Chondrocyte (in vitro differentiated cells): ENCODE measurements at places on chromosomes 16 and 17. TPM values are rescaled to one million over a fixed set of nuclear protein-coding genes. Genes with fewer than 3 reads are reported as not detected.

DNA sequence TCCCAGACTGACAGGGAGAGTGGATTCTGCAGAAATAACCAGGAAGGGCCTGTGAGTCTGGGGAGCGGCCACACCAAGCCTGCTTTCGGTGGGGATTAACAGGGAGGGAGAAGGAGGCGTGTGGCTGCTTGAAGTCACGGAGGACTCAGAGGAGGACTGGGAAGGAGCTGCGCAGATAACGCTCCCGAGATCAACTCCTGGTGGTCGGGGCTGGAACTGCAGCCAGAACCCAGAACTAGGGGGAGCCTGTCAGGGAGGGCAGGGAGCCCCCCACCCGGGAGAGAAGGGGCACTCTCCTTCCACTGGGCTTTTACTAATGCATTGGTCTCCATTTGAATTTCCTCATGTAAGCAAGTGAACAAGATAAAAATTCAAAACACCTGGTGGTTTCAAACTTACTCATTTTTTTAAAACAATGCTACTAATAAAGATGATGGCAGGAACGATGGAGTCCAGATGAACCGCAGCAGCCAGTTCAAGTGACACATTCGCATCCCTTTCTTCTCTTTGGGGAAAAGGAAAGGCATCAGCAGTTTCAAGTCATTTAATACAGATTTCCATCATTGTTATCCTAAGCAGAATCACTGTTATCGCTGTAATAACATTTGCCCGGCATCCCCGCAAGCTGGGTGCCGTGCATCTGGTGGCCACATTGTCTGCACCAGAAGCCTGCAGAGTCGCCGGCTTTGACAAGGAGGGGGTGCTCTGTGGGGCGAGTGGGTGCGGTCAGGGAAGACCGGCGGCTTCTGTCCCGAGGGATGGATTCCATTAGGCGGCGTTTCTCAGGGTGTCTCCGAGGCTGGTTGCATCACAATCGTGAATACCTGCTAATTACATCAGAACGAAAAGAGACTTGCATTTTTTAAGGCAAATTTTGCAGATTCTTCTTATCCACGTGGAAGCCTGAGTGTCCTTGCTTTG is 183.0 kb downstream of the FOXL1 start:
- no peaks in the 10 kb centered on the region for H3K27me3 ChIP-seq
- peak overlapping the region; percentile 8 for H3K27ac ChIP-seq
- no peaks in the 10 kb centered on the region for H3K36me3 ChIP-seq
- H3K4me1 ChIP-seq = peaks cover 27% of the 10 kb centered on the region
- DNase-seq = no peak

SLFN12 gene
- total RNA-seq = 10.5 to 19.2 TPM (median 13.1 TPM) in 3 replicates

- H3K4me3 ChIP-seq = no peak overlapping the region
- H3K36me3 ChIP-seq = peaks cover 3% of the 10 kb centered on the region
- peak overlapping the region; percentile 89 for H3K27ac ChIP-seq
- H3K27me3 ChIP-seq = no peaks in the 10 kb centered on the region
Observed at GRCh38 chr17:14061666-14062560, 7.4 kb upstream of the COX10 start.

GRCh38 chr16:4882633-4883285 is 35.5 kb downstream of the UBN1 start:
- DNase-seq = no peak
- H3K36me3 ChIP-seq = peaks cover 45% of the 10 kb centered on the region
- no peak overlapping the region for H3K4me3 ChIP-seq
- H3K27me3 ChIP-seq = no peaks in the 10 kb centered on the region

- H3K36me3 ChIP-seq = no peaks in the 10 kb centered on the region
- H3K27ac ChIP-seq = peak within 1 kb of the TSS; percentile 90
- H3K4me1 ChIP-seq = peaks cover 51% of the 10 kb centered on the region
- no peak for DNase-seq
- H3K27me3 ChIP-seq = peaks cover 18% of the 10 kb centered on the region
Observed at GRCh38 chr16:17470908-17471718, at the start of gene XYLT1. Gene XYLT1, minus strand, starts transcription at chr16:17470960. Its CDS starts 164 bp downstream, at chr16:17470796.

- no peak for DNase-seq
- peaks cover 46% of the 10 kb centered on the region for H3K4me1 ChIP-seq
- H3K27ac ChIP-seq = peak overlapping the region; percentile 68
- H3K36me3 ChIP-seq = peaks cover 65% of the 10 kb centered on the region
Observed at GRCh38 chr16:64974381-64974780, 147.5 kb downstream of the CDH11 start.

DNA sequence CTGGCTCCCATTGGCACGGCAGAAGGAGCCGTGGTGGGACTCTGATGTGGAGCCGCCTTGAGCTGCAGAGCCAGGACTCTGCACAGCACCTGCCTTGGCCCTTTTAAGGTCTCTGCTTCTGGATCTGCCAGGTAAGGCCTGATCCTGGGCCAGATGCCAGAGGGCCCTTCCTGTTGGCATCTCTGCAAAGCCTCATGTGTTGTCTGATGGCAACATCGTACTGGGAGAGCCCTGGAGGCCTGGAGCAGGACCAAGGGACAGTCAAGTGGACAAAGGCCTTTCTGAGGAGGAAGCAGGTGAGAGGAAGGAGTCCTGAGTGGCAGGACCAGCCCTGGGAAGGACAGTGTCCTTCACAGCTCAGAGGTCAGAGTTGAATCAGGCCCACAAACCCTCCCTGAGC is 26.1 kb downstream of the SOCS1 start:
- no peak for DNase-seq
- peaks cover 2% of the 10 kb centered on the region for H3K27me3 ChIP-seq
- no peaks in the 10 kb centered on the region for H3K4me1 ChIP-seq
- H3K36me3 ChIP-seq = no peaks in the 10 kb centered on the region
- H3K27ac ChIP-seq = no peak overlapping the region
- no peak overlapping the region for H3K4me3 ChIP-seq

DNA sequence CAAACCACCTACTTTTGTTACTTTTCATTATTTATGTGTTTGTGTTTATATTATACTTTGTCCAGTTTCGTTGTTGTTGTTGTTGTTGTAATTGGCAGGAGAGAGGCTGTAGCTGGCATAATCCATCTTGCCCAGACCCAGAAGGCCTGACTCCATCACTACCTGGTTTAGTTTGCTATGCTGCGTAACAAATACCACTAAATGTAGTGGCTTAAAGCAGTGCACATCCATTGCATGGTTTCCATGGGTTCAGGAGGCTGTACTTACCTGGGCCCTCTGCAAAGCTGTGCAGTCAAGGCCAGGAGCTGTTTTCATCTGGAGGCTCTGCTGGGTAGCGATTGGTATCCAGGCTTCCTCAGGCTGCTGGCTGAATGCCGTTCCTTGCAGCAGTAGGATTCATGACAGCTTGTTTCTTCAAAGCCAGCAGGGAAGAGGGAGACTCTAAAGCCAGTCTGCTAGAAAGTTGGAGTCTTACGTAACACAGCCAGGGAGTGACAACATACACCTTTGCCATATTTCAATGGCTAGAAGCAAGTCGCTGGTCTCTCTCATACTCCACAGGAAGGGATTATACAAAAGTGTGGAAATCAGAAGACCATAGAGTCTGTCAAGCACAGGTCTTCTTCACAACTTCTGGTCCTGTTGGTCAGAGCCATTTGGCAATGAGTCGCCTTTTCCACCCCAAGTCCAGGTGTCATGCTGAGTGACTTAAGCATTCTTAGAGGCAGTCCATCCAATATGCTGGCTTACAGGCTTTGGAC is 41.1 kb downstream of the TNRC6C start:
- H3K4me3 ChIP-seq = no peak overlapping the region
- no peaks in the 10 kb centered on the region for H3K27me3 ChIP-seq
- H3K4me1 ChIP-seq = peaks cover 33% of the 10 kb centered on the region

- H3K27me3 ChIP-seq = no peaks in the 10 kb centered on the region
- peaks cover 17% of the 10 kb centered on the region for H3K4me1 ChIP-seq
- no peak overlapping the region for H3K4me3 ChIP-seq
- H3K27ac ChIP-seq = no peak overlapping the region
- peaks cover 1% of the 10 kb centered on the region for H3K36me3 ChIP-seq
Observed at GRCh38 chr16:67179421-67180080, 4.2 kb downstream of the MATCAP1 start.

GRCh38 chr17:76995387-76996105 is 127.3 kb downstream of the MGAT5B start:
- no peaks in the 10 kb centered on the region for H3K36me3 ChIP-seq
- H3K27me3 ChIP-seq = peaks cover 35% of the 10 kb centered on the region
- no peak overlapping the region for H3K4me3 ChIP-seq
- H3K27ac ChIP-seq = no peak overlapping the region
- DNase-seq = peak; percentile 58

SERPINF2 gene
- 0.15 to 0.24 TPM (median 0.15 TPM) in 3 replicates for total RNA-seq

- no peaks in the 10 kb centered on the region for H3K36me3 ChIP-seq
- H3K4me3 ChIP-seq = peak overlapping the region; percentile 33
- H3K27me3 ChIP-seq = no peaks in the 10 kb centered on the region
- peak overlapping the region; percentile 77 for H3K27ac ChIP-seq
- no peak for DNase-seq
- H3K4me1 ChIP-seq = peaks cover 21% of the 10 kb centered on the region
Observed at GRCh38 chr17:41792845-41793783, 6.6 kb upstream of the JUP start.

DNA sequence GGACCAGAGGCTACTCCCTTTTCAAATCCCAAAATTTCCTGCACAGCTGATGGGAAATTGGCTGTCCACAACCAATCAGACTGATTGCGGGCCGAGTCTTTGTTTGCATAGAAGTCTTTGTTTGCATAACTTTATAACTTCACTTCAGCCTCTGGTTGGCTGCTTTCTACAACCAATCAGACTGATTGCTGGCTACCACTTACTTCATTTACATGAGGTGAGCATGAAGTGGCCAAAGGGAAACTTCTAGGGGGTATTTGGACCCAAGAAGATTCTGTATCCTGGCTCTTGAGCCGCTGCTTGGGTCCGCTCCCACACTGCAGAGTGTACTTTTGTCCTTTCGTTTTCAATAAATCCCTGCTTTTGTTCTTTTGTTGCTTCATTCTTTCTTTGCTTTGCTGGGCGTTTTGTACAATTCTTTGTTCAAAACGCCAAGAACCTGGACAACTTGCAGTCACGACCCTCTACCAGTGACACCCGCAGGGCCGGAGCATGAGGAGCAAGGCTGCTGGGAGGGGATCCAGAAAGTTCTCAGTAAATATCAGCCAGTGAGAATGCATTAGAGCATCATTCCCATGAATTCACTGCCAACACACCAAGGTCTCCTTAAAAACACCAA is 67.5 kb downstream of the IQCK start:
- H3K36me3 ChIP-seq = no peaks in the 10 kb centered on the region
- H3K4me1 ChIP-seq = no peaks in the 10 kb centered on the region
- no peak overlapping the region for H3K4me3 ChIP-seq
- no peaks in the 10 kb centered on the region for H3K27me3 ChIP-seq
- no peak for DNase-seq
- no peak overlapping the region for H3K27ac ChIP-seq

DNA sequence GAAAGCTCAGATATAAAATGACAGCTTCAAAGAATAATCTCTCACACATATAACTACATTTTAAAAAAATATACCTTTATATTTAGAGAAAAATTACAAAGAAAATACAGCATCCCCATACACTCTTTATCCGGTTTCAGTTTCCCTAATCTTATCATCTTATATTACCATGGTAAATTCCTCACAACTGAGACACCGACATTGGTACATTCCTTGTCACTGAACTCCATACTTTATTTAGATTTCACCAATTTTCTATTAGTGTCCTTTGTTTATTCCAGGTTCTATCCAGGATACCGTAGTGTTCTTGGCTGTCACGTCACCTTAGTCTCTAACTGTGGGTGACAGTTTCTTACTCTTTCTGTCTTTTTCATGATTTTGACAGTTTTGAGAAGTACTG is 22.0 kb upstream of the ABCA10 start:
- H3K36me3 ChIP-seq = no peaks in the 10 kb centered on the region
- no peak overlapping the region for H3K27ac ChIP-seq
- H3K4me1 ChIP-seq = peaks cover 4% of the 10 kb centered on the region
- DNase-seq = no peak

DNA sequence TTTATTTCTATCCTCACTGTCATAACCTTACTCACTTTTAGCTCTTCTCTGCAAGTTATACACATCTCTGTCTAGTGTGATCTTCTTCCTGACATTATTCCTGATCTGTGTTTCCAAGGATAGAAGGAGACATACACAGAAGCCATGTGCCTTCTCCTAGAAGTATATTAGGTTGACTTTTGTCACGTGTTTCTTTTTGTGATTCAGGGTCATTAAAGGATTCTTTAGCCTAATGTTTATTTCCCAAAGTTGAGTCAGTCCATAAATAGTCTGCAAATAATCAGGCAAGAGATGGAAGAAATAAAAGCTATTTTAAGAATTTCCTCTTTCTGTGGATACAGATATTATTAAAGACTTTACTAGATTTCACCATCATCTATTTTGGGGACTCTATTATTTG is 214.1 kb upstream of the GOT2 start:
- DNase-seq = no peak
- no peak overlapping the region for H3K27ac ChIP-seq
- H3K4me1 ChIP-seq = no peaks in the 10 kb centered on the region
- no peak overlapping the region for H3K4me3 ChIP-seq
- peaks cover 6% of the 10 kb centered on the region for H3K27me3 ChIP-seq

LGALS9B gene
- total RNA-seq = not detected in 3 replicates

DNA sequence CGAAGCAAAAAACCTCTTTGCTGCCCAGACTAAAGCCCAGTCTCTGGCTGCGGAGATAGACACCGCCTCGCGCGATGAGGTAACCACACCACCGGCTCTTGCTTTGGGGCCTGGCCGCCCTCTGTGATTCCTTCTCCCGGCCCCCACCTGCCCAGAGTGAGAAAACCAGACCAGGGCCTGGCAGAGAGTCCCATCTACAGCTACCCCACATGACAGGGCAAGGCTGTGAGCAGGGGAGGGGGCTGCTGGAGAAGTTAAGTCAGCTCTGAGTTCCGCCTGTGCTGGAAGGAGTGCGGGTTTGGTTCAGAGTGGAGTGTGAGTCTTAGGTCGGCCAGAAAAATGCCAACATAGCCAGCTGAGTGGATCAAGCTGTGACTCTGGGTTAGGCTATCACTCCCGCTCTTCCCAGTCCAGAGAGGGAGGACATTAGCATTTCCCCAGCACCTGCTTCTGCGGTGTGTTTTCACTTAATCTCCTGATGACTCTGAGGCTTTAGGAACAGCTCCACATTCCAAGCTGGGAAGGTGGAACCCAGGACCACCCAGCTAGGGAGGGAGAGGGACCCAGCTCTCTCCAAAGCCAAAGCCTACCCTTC is 139.0 kb downstream of the RAB11FIP4 start:
- H3K27ac ChIP-seq = no peak overlapping the region
- H3K4me3 ChIP-seq = no peak overlapping the region
- H3K4me1 ChIP-seq = peaks cover 27% of the 10 kb centered on the region
- peak; percentile 57 for DNase-seq
- no peaks in the 10 kb centered on the region for H3K36me3 ChIP-seq

APOH gene
- not detected in 3 replicates for total RNA-seq

NPIPA8 gene
- total RNA-seq = 0.35 to 0.68 TPM (median 0.41 TPM) in 3 replicates

DNA sequence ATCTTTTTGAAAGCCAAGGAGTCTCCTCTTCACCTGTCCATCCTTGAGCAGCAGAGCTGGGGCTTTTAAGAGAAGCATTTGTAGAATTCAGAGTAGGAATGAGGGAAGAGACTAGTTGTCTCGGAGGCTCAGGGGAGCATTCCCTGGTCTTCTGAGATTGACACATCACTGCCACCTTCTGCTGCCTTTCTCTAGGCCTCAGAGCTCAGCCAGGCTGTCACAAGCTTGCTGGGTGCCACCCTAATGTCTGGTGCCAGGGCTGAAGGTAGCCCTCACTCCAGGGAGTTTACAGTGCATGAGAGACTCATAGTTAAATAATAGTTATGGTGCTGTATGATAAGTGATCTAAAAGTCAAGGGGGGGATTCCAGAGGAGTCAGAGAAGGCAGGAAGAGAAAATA is 39.7 kb downstream of the B9D1 start:
- peaks cover 8% of the 10 kb centered on the region for H3K36me3 ChIP-seq
- peaks cover 8% of the 10 kb centered on the region for H3K4me1 ChIP-seq
- no peak for DNase-seq
- no peak overlapping the region for H3K4me3 ChIP-seq
- no peak overlapping the region for H3K27ac ChIP-seq

GRCh38 chr17:27391427-27391826 is 64.8 kb upstream of the KSR1 start:
- H3K27me3 ChIP-seq = no peaks in the 10 kb centered on the region
- DNase-seq = no peak
- no peak overlapping the region for H3K4me3 ChIP-seq
- H3K4me1 ChIP-seq = peaks cover 16% of the 10 kb centered on the region
- no peak overlapping the region for H3K27ac ChIP-seq

ALDH3A1 gene
- total RNA-seq = 1.6 TPM in 1 of 3 replicates, not detected in the others
